ENCODE measurements at places on chromosomes 12 and 14.

DNA sequence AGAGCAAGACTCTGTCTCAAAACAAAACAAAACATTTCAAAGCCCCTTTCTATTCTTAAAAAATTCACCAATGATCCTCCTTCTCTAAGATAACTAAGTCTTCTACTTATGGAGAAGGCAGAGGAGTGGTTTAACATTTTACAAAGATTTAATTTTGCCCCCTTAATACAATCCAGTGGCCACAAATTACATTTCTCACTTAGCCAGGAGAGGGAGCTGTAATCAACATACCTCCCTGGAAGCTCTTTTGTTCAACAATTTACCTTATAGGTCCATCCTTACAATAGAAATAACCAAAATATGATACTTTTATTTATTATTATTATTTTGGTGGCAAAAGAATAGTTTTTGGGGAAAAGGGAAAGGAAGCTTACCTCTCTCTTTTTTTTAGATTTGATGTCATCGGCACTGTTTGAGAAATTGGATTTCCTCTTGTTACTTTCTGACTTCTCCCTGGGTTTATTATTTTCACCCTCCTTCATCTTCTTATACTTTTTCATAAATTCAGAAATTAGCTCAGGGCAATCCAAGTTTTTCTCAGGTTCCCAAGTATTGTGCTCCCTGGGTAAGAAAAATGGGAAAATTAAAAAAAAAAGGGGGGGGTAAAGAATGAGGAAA lies 28.1 kb downstream of the CBX5 start:
- DNase-seq, result no peak

GRCh38 chr12:15700595-15700994 lies 88.6 kb downstream of the EPS8 start:
- no peak for DNase-seq

DNA sequence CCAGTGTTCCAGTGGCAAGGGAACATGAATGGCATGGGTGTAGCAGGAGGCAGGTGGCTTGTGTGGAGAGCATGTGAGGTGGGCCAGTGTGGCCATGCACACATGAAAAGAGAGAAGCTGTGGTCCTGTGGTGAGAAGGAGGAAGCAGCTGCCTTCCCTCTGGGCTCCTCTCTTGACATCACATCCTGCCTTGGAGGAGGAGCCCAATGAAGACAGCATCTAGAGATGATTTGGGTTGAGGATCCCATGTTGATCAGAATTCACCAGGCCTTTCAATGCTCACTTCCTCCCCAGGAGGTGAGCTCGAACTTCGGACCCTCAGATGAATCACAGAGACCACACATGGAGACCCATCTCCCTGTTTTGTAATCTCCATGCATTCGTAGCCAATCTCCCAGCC lies 82.6 kb downstream of the LRRC74A start:
- no peak for DNase-seq

GRCh38 chr12:32451816-32452215 lies 52.5 kb downstream of the FGD4 start:
- no peak for DNase-seq
